Esophagus muscularis mucosa (tissue), 4 donors: ENCODE measurements at places on chromosomes 1 and 21.

DNA sequence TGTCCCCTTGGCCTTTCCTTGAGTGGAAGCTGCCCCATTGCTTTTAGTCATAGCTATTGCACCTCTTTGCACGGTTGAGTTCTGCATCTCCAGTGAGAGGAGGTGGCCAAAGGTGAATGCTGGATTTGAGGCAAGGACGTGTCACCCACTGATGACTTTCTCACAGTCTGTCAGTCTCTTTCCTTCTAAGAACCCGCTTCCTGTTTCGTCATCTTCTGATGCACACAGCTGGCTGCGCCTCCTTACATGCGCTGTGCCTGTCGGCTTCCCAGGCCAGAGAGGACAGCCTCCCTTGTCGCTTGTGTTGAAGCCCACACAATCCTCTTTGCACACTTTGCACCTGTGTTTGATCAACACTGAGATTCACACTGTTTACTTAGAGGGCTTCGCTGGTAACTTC is 41.8 kb upstream of the PWP2 start:
- no peak for DNase-seq

DNA sequence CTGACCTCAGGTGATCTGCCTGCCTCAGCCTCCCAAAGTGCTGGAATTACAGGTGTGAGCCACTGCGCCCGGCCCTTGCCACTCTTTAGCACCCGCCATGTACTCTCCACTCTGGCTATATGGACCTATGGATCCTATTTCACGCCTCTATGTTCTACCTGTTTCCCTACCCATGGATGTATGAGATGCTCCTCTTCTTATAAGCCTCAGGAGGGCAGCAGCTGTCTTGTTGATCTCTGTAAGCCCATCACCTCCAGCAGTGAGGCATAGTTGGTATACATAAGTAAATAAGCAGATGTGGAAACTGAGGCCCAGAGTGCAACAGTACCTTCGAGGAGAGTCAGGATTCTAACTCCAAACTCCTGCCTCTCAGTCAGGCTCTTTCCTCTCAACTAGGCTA is 24.7 kb upstream of the ARTN start:
- DNase-seq: no peak

DNA sequence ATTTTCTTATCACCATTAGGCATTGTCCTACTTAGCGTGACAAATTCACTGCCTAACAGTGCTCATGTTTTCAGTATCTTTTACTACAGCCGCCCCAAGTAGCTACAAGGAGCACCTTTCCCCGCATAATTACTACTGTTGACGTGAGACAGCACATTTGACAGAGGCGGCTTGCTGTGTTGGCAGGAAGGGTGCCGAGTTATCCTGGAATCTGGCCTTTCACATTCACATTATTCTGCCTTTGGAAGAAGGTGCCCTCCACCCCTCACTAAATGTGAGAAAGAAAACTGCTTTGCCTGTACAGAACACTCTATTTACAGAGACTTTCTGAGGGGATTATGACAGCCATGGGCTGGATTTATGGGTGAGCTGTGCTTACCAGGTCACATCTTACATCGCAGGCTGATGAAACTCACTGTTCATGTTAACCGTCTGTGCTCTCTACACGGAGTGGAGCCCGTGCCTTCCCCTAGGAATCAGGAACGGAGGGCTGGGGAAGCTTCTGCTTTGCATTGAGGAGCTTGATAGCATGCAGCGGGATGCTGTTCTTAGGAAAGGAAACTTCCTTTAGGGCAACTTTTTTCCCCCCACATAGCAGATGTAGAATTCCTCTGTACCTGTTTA is 148.0 kb upstream of the ZRANB2 start:
- no peak for DNase-seq

GRCh38 chr1:93200714-93201113 is 20.2 kb downstream of the CCDC18 start:
- no peak for DNase-seq

DNA sequence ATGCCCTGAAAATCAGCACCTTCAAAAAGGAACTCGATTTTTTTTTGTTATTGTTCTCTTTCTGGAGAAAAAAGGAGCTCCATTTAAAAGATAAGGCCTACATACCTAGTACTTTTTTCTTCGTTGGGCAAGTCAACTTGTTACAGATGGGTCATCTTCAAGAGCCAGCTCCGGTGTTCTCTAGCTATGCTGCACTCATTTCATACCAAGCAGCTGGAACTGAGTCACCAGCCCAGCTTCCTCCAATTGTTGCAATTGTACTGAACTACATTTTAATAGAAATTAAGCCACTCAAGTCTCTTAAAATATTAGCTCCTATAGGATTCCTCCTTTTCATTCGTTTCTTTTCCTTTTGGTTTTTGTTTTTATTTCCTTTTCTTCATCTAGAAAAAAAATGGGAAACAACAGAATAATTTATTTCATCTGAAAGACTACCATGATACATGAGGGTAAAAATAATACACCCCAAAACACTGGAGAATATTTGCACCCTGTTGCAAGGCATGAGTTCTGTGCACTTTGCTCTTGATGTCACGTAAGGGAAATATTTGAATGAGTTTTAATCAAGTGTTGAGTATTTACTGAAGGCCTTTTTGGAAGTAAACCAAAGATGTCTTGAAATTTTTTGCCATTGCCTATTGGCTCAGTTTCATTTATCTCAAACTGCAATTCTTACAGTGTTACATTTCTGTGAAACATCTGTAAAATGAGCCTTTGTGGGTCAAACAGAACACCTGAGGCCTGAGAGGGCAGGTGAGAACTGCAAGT is 60.5 kb downstream of the CLIC4 start:
- DNase-seq: no peak

GRCh38 chr1:20823845-20824244 is 36.7 kb upstream of the HP1BP3 start:
- no peak for DNase-seq

DNA sequence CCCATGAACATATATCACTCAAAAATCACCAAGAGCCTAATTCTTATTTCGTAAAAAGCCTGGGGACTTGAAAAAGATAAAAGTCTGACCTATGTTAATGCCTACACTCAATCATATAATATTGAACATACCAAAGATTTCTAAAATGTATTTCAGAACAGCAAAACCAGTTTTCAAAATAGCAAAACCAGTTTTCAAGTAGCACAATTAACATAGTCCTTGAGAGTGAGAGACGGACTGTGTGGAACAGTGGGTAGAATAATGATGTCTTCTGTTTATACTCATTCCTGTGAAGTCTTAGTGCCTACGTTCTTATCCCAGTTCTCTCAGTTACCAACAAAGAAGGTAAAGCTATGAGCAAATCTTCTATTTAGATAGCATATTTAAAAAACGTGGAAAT is 22.3 kb upstream of the RGS2 start:
- DNase-seq: no peak

GRCh38 chr21:34938089-34938764 is 110.9 kb downstream of the RUNX1 start:
- no peak for DNase-seq

GRCh38 chr1:170863621-170864020 is 71.7 kb upstream of the MROH9 start:
- no peak for DNase-seq

DNA sequence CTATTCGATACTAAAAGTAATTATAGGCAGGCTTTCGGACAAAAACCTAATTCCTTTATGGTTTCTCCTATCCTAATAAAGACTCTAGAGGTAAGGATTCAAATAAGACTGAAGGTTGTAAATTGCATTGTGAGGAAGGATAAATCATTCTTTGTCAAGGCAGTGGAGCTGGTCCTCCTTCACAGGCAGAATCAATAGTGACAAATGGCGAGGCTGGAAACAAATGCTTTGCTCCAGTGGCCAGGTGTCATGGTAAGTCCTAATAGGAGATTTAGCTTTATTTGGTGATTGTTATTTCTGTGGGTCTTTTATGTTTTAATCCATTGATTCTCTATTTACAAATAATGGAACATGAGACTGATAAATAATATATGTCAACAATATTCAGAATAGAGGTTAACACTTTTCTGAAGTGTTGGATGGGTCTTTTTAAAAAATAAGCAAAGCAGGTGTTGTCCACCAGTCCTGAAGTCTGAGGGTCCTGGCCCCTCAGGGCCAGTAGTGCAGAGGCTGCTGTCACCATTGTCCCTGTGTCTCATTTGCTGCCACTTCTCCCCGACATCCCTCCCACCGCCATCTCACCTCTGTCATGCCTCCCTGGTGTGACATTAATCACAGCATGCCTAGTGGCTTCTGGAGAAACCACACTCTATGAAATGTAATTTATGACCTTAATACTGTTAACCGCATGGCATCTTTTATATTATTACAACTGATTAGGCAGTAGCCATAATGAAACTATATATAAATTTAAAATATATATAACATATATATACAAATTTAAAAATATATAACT is 120.9 kb upstream of the MAGI3 start:
- DNase-seq: no peak

DNA sequence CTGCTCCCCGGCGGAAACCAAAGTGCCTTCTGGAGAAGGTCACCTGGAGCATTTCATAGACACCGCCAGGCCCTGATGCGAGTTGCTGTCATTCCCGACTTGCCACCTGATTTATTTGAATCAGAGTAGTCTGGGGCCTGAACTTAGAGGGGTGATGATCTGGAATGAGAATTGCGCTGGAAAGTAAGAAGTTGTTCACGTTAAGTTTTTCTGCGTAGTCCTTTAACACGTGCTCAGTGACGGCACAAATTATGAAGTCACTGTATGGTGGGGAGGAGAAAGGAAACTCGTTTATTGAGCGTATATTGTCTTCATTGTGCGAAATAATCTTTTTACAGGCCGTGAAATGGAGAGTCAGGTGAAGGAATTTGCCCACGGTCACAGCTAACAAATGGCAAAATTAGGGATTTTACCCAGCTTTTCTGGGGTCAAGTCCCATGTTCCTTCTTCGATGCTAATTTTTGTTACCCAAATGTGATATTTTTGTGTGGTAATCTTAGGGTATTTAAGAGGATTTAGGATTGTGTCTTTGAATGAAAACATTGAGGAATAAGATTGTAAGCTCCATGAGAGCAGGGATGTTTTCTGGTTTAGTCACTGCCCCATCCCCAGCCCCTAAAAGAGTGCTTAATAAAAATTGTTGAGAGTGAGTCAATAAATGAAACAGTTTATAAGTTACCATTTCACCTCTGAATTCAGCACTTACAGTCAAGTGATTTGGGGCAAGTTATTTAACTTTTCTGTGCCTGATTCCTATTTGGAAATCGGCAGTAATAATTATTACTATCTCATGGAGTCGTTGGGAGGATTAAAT is 46.4 kb upstream of the NBL1 start:
- DNase-seq: peak; percentile 93

- no peak for DNase-seq
These were observed 161.8 kb downstream of the AMY1C start for GRCh38 chr1:103911450-103911849.

GRCh38 chr21:26470351-26471098 is 102.6 kb downstream of the CYYR1 start:
- no peak for DNase-seq

- DNase-seq: no peak
These were observed 194.8 kb downstream of the EIF4G3 start for GRCh38 chr1:20981915-20982314.

DNA sequence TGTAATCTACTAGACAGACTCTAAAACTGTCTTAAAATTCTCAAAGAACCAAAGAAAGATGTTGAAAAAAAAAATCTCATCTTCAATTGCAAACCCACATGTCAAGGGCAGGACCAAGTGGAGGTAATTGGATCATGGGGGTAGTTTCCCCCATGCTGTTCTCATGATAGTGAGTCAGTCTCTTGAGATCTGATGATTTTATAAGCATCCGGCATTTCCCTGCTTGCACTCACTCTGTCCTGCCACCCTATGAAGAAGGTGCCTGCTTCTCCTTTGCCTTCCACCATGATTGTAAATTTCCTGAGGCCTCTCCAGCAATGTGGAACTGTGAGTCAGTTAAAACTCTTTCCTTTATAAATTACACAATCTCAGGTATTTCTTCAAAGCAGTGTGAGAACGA is 257.0 kb downstream of the HHIPL2 start:
- no peak for DNase-seq

- DNase-seq: no peak
These were observed 299.9 kb downstream of the TM2D1 start for GRCh38 chr1:61425040-61425439.

DNA sequence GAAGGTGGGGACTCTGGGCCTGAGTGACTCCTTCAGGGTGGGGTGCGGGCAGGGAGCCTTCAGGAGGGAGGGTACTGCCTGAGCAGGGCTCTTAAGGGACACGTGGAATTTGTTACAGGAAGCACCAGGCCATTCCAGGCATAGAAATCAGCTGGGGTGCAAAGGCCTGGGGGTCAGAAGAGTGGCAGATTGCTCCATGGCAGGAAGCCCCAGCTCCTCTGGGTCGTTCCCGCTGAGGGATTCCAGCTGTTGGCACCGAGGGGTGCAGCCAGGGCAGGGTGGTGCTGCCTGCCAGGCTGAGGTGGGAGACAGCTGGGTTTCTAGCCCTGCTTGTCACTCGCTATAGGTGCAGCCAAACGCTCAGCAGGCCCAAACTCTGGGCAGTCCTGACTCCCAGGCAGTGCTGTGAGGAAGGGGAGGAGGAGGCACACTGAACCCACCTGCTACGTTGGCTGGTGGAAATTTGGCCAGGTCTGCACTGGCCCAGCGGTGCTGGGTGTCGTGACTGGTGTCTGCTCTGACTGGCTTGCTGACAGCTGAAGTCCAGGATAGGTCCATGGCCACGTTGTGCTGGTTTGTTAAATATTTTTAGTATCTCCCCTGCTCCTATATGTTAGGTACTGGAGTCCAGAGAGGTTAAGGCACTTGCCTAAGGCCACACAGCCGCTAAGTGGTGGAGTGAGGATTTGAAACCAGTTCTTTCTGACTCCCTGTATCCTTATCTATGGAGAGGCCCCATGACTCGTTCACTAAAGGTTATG is 19.3 kb downstream of the TNFRSF1B start:
- DNase-seq: no peak

DNA sequence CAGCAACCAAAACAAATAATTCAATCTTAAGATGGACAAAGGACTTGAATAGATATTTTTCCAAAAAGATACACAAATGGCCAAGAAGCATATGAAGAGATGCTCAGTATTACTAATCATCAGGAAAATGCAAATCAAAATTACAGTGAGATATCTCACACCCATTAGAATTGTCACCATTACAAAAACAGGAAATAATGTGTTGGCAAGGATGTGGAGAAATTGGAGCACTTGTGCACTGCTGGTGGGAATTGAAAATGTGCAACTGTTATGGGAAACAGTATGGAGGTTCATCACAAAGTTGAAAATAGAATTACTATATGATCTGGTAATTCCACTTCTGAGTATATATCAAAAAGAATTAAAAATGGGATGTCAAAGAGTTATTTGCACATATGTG is 83.2 kb downstream of the SH3GLB1 start:
- no peak for DNase-seq
